ENCODE measurements at places on chromosomes 2 and 18.

DNA sequence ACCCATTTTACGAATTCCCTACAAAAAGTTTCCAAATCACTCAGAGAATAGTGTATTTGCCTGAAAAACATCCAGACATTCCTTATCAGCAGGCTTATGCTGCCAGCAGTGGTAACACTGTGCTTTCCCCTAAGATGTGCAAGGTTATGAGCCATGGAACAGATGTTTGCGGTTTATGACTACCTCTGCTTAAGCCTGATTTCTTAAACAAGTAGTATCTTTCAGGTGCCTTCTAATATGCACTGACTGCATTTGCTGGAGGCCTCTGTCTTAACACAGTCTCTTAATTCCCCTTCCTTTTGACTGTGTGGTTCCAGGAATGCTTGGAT is 54.8 kb downstream of the CDC42EP3 start:
- DNase-seq = peak; percentile 56

- peak; percentile 47 for DNase-seq
Observed at GRCh38 chr18:12376034-12376753, 833 bp downstream of the AFG3L2 start.

DNA sequence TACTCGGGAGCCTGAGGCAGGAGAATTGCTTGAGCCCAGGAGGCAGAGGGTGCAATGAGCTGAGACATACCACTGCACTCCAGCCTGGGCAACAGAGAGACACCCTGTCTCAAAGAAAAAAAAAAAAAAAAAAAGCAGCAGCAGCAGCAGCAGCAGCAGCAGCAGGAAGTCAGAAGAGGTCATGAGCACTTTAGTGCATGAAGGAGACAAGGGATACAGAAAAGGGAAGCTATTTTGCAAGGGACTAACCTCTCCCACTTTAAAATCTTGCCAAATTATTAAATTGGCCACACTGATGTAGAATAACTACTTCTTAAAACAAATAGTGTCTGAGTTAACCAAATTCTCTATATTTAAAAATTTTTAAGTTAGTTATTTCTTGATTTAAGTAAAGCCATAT is 113.4 kb upstream of the PDE1A start:
- DNase-seq = no peak

- DNase-seq = no peak
Observed at GRCh38 chr18:48827291-48828193, 123.2 kb downstream of the SMAD7 start.

- DNase-seq = no peak
Observed at GRCh38 chr2:51268191-51268590, 236.3 kb upstream of the NRXN1 start.

- DNase-seq = no peak
Observed at GRCh38 chr2:175981551-175981950, 20.5 kb downstream of the LNPK start.

GRCh38 chr2:65490222-65490621 is 57.8 kb upstream of the SPRED2 start:
- no peak for DNase-seq

DNA sequence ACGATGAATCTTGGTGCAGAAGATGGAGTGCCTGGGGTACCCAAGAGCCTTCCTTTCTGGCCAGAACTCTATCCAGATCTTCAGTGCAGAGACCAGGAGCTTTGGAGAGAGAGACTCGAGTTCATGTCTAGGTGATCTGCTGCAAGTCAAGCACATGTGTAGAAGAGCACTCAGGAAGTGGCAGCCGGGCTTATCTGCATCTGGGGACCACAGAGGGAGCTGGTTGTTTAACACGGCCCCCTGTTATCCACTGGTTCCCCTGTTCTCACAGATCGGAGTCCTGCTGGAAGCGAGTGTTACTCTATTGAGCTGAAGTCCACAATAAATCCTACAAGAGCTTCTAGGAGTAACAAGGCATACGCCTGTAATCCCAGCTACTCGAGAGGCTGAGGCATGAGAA is 128.3 kb downstream of the ACOXL start:
- DNase-seq = no peak

- no peak for DNase-seq
Observed at GRCh38 chr2:47005687-47006086, 90.1 kb upstream of the MCFD2 start.

Measured in RPMI8226 (cell line).